ENCODE measurements at places on chromosomes 12 and 14.
A peak's percentile ranks its signal among the peaks of the same experiment; 100 is the strongest.

DNA sequence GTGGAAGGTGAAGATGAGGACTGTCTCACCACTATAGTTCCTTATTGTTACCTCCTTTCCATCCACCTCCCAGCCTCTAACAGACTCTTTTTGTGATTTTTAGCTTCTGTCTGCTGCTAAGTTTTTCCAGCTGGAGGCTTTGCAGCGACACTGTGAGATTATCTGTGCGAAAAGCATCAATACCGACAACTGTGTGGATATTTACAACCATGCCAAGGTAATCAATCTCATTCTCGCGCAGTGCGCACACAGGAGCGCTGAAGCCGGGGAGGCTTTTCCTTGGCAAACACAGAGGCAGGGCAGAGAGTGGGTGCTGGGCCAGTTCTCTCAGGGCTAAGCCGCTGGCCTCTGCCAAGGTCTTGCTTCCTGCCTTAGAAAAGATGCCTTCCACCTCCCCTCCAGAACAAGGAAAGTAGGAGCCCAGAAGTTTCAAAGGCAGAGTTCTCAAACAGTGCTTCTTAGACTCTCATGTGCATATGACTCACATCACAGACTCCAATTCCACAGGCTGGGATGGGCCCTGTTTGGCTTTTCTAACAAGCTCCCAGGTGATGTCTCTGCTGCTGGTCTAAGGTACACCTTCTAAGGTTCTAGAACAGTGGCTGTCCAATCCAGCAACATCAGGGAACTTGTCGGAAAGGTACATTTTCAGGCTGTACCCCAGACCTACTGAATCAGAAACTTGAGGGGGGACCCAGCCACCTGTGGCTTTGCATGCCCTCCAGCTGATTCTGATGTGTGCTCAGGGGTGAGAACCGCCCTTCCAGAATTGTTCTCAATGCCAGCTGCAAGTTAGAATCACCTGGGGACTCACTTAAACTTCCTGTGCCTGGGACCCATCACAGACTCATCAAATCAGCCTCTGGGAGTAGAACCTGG is 33.8 kb upstream of the PWP1 start:
- no peak for DNase-seq

DNA sequence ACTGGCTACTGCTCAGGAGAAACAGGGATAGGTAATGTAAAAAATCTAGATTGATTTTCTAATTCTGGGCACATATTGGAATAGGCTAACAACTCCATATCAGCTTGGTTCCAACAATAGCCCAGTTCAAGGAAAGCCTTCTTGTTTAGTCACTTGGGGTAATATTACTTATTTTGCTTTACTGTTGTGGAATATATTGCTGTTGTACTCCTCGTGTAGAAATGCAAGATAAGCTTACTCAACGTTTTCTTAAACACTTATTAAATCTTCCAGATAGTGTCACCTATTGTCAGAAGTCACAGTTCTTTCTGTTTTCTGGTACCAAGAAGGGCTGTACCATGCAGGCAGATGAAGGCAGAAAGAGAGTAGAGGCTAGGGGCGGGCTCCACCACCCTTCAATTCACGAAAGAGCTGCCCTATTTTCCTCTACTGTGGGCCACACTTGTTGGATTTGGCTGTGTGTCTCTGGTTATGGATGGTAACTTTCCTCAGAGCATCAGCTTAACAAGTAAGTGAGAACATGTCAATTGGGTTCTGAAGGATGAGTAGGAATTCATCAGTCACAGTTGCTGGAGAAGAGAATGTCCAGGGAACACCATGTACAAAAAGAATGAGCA is 38.0 kb downstream of the CLMN start:
- DNase-seq: no peak

DNA sequence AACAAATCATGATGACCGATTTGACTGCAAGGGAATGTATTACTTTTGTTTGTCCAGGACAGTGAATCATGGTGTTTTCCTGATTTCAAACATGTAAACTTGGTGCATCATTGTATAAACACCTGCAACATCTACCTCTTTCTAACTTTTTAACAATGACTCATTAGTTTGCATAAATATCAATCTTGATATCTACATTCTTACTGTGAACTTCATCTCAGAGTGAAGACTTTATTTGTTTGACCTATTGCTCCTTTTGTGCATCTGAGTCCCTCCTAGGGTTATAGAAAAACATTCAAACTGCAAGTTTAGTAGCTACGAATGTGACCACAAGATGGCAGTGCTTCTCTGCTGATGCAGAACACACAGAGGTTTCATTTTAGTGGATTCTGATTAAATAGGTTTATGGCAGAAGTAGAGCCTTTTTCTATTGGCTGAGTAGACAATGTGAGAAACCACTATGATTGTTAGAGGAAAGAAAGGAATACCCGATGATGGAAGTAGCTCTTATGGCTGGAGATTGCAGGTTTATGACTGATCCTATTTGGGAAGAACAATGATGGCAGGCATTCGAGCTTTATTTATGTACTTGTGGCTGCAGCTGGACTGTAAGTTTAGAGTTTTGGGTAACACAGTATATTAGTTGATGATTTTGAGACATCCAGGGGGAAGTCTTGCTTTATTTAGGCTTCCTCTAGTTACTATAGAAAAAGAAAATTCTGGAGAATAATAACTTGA is 244.2 kb upstream of the OR4E1 start:
- DNase-seq: peak; percentile 53

GRCh38 chr12:55642267-55642666 is 5.6 kb downstream of the OR10P1 start:
- DNase-seq: no peak

GRCh38 chr14:74299061-74299545 is 3.6 kb downstream of the ABCD4 start:
- no peak for DNase-seq

GRCh38 chr12:77343291-77343690 is 277.9 kb upstream of the E2F7 start:
- DNase-seq: no peak

- DNase-seq: no peak
Measured at GRCh38 chr14:61171727-61172126, 109.4 kb downstream of the TMEM30B start.

DNA sequence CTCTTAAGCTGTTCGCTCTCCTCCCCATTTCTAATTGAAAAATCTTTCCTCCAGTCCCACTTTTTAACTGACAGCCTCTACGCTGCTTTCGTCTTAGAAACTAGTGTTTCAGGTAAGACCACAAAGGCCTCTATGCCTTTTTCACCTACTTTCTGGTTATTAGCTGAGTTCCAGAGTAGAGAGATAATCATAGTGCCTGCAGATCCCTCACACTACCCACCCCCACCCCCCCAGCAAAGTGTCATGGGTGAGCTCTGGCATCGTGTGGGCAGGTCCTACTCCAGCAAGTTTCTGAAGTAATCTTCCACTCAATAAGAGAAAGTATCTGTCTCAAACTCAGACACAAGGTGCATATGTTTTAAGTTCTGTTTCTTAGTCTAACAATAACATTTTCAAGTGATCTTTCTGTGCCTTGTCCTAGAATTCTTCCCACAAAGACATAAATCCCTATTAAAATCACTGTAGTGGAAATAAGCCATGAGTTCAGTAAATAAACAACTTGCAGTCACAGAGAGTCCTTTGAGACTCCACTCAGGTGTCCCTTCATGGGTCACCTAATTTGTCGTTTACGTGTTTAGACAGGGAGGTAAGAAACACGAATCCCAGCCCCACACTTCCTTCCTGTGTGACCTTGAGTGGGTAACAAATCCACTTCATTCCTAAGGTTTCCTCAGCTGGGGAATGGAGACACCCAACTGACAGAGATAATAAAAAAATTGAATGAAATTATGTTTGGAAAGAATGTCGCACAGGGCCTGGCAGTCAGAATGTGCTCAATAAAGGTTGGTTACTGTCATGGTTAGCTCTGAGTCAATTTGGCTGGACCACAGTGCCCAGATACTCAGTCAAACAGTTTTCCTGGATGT is 228.9 kb upstream of the CAND1 start:
- no peak for DNase-seq

- DNase-seq: no peak
Measured at GRCh38 chr12:29869946-29870345, 86.2 kb upstream of the TMTC1 start.

DNA sequence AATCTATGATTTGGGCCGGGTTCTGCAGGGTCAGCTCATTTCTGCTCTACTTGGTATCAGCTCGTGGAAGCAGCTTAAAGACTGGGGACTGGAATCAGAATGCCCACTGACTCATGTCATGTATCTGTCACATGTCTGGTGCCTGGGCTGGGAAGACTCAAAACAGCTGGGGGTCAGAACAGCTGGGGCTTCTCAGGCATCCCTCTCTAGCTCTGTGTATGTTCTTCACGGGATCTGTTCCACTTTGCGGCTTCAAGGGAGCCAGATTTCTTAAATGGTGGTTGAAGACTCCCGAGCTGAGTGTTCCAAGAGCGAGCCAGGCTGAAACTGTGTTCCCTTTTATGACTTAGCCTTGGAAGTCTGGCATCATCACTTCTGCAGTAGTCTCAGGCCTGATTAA is 11.9 kb downstream of the AEBP2 start:
- no peak for DNase-seq

DNA sequence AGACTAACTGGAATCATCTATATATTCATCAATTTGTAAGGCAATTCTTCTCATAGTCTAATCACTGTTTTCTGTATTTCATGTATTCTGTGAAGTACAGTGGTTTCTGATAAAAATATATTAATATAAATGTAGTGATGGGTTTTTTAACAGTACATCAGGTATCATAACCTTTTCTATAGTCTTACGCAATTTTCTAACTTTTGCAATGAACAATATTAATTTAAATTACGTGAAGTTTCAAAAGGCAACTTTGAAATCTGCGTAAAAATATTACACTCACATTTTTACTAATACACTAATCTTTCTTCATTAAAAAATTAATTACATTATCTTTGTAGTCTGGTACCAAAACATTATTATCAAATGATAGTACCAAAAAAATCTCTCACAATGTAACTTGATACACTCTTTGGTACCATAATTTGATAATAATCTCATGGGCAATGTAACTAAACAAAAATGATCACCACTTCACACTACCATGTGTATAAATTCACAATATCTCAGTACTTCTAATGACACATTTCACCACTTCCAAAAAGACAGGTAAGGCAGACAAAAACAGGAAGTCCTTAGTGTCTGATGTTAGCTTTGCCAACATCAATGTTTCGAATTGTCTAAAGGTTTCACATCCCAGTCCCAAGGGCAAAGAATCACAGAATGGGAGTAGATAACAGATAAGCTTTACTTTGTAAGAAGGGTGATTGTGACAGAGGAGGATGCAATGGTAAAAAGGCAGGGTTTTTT is 8.7 kb downstream of the DNAI7 start:
- DNase-seq: no peak

DNA sequence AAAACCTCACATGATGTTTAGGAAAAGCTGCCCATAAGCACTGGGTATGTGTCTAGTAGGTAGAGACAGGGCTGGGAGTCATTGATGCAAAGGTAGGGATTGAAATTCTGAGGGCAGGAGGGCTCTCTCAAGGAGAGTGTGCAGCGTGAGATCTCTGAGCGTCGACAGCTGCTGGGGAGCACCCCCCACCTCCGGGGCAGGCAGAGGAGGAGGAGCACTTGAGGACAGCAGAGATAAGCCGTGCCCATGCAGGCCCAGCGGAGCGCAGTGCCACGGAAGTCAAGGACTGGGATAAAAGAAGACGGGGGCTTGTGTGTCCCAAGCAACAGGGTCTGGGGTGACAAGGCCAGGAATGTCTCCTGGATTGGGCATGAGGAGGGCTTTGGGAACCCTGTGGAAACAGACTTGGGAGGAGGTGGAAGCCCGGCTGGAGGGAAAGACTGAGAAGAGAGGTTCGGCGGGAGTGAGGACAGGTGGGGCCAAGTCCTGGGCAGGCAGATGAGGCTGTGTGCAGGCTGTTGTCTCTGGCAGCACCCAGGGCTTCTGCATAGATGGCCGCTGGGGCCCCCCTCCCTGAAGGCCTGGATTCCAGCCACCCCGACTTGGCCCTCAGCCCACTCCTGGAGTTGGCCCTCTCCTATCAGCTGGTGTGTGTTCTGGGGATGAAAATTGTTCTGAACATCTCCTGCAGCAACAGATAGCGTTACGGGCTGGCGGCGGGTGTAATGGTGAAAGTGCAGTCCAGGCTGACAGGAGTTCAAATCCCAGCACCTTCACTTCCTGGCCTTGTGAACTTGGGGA is 1.9 kb downstream of the CACNA2D4 start:
- DNase-seq: no peak

DNA sequence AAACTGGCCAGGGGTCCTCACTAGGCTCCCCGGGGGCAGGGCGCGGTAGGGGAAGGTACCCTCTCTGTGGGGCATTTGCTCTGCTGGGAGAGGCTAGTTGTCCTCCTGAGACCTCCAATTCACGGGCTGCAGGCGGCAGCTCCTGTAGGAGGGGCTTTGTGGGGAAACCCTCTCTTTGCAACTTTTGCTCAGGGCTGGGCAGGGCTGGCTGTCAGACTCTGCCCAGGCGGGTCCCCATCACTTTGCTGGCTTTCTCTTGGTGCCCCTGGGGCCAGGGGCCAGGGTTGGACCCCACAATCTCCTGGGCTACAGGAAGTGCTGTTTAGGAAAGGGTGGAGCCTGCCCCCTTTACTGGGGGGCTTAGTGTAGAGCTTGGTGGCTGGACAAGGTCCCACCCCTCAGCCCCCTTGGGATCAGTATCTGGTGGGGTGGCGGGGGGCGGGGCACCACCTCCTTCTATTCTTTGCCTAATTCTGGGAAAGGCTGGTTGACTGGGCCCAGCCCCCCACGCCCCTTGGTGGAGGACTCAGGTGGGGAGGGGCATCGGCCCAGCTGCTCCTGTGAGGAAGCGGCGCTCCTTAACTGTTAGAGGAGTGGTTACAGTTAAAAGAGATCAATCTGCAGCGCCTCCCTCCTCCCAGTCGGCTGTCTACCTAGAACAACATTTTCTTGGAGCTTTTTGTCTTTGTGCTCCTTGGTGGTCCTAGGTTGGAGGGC is 918.7 kb downstream of the AACS start:
- no peak for DNase-seq

DNA sequence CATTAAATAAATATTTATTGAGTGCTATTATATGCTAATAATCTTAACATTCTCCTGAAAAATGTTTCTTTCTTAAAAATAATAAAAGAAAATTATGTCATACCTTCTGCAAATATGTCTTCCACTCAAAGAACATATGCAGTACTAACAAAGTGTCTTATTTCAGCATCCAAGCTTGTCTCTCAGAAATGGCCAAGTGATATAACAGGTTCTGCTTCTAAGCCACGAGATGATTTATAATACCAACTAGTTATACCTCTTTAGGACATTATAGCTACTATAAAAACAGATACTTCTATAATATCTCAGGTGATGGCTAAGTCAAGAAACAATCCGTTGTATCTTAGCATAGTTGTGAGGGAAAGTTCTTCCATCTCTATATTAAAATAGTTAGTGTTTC is 128.1 kb upstream of the ARID2 start:
- no peak for DNase-seq

DNA sequence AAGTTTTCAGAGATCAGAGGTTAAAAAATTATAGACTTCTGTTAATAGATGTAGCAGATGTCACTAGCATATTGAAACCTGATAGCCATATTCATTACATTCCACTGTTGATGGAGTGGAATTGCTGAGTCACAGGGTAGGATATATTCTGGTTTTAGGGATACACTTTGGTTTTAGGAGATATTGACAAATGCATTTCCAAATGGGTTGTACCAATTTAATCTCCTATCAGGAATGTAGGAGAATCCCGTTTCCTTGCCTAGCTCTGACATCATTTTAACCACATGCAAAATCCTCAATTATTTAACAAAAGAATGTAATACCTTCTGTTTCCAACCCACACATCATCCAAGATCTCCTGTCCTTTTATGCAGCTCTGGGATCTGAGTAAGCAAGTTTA is 30.7 kb upstream of the ESR2 start:
- no peak for DNase-seq

- no peak for DNase-seq
Measured at GRCh38 chr12:54660320-54660962, 12.3 kb upstream of the DCD start.

GRCh38 chr12:103841690-103842584 is 903 bp upstream of the NT5DC3 start:
- DNase-seq: peak; percentile 62
